Stimulated activated naive CD8-positive, alpha-beta T cell treated with anti-CD3 and anti-CD28 coated beads, Interleukin-15, Interleukin-2, amounts not matched to agents 100 U/mL and 50 U/mL, for 24 hours (primary cell): ENCODE measurements at places on chromosomes 5 and 9.
A peak's percentile ranks its signal among the peaks of the same experiment; 100 is the strongest.

DNA sequence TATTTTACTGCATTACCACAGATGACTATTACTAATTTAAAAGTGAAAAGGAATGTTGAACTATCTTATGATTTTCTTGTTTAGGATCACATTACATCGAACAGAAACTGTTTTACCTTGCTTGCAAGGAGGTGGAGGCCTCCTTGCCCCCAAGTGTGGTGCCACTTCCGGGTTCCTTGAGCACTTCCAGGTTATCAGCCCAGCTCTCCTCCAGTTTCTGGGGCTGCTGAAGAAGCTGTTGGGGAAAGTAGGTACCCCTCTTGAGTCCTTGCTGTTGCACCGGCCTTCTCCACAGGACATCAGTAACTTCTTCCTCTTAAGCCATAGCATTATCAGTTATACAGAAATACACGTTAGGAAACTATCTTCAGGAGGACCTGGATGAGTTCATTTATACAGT is 278.2 kb downstream of the DMRT2 start:
- DNase-seq, result no peak

DNA sequence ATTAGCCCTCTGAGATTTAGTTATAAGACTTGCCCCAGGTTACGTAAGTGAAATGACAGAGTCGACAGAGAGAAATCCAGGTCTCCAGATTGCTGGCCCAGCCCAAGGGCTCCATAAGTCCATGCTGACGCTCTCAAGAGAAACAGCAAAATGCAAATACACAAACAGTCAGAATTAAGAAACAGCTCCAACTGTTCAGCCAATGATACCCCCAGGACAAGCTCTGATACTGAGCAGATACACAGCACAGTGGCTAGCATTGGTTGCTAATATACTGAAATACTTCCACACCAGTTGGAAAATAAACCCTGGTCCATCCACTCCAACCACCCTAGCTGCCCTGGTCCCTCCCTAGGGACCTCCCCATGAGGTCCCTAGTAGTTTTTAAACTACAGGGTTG is 94.2 kb downstream of the CDK5RAP2 start:
- no peak for DNase-seq

DNA sequence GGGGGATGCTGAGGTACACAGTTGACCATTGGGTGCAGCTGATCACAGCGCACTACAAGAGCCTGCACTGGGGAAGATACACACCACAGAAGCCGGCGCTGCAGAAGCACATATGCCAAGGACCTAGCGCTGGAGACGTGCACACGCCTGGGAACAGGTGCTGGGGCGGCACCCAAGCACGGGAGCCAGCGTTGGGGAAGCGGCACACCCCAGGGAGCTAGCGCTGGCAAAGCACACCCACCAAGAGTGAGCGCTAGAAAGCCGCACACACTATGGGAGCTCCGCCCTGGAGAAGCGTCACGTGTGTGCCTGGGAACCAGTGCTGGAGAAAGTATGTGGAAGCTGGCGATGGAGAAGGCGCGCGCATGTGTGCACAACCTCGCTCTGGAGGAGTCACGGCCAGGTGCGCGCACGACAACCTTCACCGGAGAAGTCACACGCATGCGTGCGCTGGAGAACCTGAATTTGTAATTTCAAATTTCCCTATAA is 4.5 kb downstream of the FANCC start:
- peak; percentile 23 for DNase-seq

DNA sequence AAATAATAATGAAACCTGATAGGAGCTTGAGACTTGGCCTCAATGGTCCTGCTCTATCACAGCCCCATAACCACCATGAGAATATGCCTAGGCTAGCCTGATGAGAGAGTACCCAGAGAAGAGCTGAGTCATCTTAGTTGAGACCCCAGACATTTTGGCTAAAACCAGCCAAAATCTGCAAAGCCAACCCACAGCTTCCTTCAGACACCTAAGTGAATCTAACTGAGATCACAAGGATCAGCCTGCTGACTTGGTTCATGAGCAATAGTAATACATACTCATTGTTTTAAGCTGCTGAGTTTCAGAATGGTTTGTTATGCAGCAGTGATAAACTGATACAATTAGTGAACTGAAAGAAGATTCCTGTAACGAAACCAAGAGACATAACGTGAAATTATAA is 473.7 kb upstream of the PTGER4 start:
- DNase-seq, result no peak

GRCh38 chr5:35058374-35058788 is 10.6 kb upstream of the AGXT2 start:
- DNase-seq, result no peak

- DNase-seq, result no peak
Measured at GRCh38 chr5:111752426-111752965, 4.5 kb downstream of the NREP start.

DNA sequence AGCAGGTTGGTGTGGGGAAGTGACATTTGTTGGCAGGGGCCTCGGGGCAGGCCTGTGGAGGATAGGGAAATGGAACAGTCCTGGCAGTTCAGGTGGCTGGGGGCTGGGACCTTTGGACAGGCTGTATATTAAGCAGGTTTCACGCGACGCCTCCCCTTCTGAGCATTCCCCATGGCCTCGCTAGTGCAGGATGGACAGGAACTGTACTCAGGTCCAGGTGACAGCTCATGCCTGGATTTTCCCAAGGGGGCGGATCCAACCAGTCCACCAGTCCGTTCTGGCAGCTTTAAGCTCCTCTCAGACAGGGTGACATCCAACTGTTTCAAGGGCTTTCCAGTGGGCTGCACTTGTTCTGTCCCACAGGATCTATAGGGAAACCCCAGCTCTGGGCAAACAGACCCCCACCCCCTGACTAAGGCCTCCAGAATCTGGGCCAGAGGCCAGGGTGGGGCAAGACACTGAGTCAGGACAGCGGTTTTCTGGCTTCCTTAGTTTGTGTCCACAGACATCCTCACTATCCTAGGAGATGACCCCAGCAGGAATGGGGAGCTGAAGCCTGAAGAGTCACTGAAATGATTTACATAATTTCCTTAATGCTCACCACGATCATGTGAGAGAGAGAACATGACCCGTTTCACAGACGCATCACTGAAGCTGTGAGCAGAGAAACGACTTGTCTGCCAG is 20.9 kb downstream of the CSF2 start:
- DNase-seq, result peak; percentile 9

- peak; percentile 11 for DNase-seq
Measured at GRCh38 chr9:77575785-77576184, 72.3 kb downstream of the GNA14 start.

DNA sequence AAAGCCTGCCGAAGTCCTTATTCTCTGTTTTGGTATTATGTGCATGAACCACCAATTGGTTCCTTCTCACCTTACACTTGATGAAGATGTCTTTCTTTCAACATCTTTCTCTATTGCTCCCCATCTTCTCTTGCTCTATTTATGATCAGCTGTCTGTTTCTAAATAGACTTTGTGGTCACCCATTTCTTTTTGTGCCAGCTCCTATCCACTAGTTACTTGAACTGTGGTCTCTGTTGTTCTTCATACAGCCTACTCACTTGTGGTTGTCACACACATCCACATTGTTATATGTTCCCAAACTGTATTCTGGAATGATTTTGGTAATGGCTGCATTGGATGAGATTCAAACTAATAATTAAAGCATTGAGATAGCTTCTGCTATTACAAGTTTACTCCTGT is 11.4 kb downstream of the VCAN start:
- no peak for DNase-seq

GRCh38 chr5:180129291-180130190 is 58.0 kb upstream of the RNF130 start:
- DNase-seq, result no peak

- DNase-seq, result no peak
Measured at GRCh38 chr9:121974421-121974820, 118.7 kb downstream of the TTLL11 start.

DNA sequence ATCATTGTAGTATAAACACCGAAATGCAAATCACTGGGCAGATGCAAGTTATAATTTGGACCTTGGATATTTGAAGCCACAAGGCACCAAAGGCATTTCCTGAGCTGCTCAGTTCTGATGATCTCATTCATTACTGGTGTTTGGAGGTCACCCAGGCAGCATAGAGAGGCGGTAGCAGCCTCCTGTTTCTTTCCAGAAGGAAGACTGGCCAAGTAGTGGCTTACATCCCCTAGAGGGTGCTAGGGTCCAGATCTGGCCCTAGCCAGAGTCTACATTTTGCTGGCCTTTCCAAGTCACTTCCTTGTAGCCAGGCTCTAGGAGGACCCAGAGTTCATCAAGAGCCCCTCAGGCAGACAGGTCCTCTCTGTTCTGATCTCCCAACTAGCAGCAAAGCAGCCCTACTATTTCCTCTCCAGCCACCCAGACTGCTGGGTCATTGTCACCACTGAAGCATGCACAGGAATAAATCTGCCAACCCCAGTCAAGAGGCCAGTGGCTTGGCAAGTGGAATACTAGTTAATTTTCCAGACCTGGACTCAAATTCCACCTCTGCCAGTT is 33.4 kb upstream of the TTC1 start:
- DNase-seq, result no peak

DNA sequence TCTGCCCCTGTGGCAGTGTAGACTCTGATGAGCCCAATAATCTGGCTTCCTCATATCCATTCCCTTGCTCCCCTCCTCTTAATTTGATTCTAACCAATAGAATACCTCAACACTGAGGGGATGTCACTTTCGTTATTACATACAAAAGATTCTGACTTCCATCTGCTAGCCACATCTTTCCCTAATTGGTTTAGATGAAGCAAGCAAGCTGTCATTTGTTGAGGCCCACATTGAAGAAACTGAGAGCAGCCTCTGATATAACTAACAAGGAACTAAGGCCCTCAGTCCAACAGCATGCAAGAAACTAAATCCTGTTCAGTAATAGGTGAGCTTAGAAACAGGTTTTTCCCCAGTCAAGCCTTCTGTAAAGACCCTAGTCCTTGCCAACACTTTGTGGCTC is 5.8 kb downstream of the ADAMTS6 start:
- no peak for DNase-seq

- peak; percentile 49 for DNase-seq
Measured at GRCh38 chr9:95336281-95336680, 18.8 kb upstream of the FANCC start.
